Stimulated activated CD4-positive, alpha-beta T cell treated with anti-CD3 and anti-CD28 coated beads, Interleukin-1b, Interleukin-23, amount 100 ng/mL, for 1 hour (primary cell): ENCODE measurements at places on chromosomes 12 and 14.

- DNase-seq = no peak
These were observed 182.9 kb downstream of the C12orf42 start for GRCh38 chr12:103312742-103313354.

DNA sequence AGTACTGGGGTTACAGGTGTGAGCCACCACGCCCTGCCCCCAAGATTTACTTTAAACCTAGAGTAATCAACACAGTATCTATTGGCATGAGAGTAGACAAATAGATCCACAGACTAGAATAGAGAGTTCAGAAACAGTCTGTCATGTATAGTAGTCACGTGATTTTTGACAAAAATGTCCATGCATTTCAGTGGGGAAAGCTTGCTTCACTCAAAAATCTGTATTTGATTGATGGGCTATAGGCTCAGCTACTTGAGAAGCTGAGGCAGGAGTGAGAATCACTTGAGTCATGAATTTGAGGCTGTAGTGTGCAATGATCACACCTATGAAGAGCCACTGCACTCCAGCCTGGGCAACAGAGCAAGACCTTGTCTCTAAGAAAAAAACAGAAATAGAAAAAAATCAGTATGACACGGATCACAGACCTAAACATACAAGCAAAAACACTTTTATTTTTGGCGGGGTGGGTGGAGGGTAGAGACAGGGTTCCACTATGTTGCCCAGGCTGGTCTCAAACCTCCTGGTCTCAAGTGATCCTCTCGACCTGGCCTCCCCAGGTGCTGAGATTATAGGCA, 7.6 kb upstream of the ORAI1 start:
- DNase-seq = no peak

GRCh38 chr12:132162508-132163031, 18.3 kb downstream of the NOC4L start:
- DNase-seq = no peak

DNA sequence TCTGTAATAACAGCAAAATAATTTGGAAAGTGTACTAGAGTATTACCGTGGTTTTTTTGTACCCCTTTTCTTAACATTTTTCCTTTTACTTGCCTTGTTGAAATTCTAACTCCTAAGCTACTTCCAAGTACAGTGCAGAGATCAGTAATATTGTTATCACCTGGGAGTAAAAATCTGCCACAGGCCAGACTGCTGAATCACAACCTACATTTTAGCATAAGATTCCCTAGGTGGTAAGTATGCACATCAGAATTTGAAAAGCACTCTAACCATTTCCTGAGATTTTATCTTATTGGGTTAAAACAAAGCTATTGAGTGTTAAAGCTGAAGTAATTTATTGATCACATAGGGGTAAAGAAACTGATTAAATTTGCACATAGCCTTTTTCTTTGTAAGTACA, 55.2 kb upstream of the KCNH3 start:
- DNase-seq = no peak

DNA sequence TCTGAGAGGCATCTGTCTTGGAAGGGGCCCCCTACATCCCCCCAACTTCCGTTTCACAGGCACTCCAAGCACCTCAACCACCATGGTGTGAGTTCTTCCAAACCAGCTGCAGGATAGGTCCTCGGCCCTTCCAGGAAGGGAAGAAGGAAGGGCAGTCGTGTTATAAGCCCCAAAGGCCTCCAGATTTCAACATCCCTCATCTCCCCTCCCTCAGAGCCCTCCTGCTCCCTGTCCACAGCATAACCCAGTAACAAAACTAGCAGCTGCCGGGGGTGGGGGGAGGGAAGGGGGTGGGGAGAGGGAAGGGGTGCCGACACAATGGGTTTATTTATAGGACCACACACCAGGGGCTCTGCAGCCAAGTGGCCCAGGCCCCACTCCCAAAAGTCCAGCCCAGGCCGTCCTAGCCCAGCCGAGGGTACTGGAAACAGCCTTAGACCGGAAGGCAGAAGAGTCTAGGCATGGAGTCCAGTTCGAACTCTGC, 18.3 kb downstream of the NCKAP5L start:
- DNase-seq = no peak
